ENCODE measurements at places on chromosomes 11 and 22.

GRCh38 chr11:130162733-130163132 is 3.2 kb downstream of the ST14 start:
- no peak for DNase-seq

GRCh38 chr11:83583757-83584366 is 297.7 kb upstream of the CCDC90B start:
- peak; percentile 24 for DNase-seq

DNA sequence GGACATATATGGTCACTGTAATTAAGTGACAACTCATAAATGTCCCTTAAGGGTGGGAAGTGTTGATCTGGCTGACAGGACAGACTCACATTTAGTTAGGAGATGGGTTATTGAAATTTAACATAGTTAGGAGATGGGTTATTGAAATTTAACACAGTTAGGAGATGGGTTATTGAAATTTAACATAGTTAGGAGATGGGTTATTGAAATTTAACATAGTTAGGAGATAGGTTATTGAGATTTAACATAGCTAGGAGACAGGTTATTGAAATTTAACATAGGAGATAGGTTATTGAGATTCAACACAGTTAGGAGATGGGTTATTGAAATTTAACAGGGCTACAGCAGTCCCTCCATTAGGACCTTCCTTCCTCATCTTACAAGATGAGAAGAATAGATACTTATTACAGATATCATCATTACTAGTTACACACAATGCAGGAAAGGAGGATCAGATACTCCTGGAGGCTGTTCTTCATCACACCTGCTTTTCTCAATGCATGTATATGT is 98.5 kb downstream of the MTNR1B start:
- no peak for DNase-seq

DNA sequence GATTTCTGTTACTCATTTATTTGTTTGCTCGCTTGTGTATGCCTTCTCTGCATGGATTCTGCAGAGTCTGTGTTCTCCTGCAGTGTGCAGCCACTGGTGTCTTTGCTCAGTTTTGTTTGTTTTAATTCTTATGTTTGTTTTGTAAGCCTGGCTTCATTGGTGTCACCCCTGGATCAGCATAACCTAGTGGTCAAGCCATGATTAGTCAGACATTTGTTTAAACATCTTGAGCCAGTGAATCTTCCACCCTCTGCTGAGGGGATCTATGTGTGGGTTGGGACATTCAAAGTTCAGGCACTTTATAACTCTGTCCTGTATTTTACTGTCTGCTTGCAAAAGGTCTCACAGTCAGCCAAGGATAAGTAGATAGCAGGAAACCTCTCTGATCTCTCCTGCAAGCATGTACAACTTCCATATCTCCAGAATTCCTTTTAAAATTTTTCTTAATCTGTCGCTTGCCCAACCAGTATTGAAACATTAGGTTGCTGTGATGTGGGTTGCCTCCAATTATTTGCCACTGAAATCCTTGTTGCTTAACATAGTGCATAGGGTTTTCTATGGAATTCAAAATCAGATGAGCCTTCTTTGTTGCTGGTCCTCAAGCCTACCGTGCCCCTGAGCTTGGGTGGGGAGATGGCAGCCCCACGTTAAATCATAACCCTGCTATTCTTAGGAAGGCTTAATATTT is 86.8 kb downstream of the KCNQ1OT1 start:
- DNase-seq, result no peak

DNA sequence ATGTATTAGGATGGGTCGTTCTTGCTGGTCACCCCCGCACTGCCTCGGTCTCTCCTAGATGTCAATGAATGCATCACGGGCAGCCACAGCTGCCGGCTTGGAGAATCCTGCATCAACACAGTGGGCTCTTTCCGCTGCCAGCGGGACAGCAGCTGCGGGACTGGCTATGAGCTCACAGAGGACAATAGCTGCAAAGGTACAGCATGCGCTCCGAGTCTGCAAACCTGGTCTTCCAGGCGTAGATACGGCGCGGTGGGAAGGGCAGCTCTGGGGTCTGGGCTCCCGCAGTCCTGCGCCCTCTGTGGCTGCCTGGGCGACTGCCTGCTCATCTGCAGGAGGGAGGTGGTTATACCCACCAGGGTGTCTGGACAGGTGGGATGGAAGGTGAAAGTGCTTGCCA is 31.0 kb downstream of the FBLN1 start:
- DNase-seq, result no peak

GRCh38 chr11:130472434-130472961 is 24.1 kb downstream of the ADAMTS15 start:
- no peak for DNase-seq

DNA sequence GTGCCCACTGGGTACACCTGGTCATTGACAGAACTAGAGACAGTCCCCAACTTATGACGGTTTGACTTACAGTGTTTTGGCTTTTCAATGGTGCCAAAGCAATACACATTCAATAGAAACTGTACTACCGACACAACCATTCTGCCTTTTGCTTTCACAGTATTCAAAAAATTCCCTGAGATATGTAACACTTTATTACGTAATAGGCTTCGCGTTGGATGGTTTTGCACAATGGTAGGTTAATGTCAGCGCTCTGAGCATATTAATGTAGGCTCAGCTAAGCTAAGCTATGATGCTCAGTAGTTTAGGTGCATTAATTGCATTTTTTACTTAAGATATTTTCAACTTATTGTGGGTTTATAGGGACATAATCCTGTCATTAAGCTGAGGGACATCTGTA is 105.1 kb upstream of the B3GAT1 start:
- no peak for DNase-seq

- DNase-seq, result no peak
These were observed 647 bp upstream of the SEC14L6 start for GRCh38 chr22:30547188-30547587.

DNA sequence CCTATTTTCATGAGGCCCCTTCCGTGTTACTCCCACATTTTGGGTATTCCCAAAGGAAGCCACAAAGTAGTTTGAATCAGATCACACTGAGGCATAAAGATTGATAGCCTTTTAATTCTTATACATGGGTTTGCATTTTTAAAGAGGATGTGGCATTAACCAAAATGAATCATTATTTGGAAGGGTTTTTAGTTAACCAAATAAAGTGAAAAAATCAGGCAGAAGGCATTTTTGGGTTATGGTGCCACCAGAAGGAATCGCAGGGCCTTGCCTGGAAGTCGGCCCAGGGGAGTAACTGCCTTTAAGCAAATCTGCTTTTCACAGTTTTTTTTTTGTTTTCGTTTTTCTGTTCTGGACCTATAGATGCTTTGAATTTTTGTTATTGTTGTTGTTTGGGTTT is 55.4 kb downstream of the HSD17B12 start:
- DNase-seq, result peak; percentile 24

DNA sequence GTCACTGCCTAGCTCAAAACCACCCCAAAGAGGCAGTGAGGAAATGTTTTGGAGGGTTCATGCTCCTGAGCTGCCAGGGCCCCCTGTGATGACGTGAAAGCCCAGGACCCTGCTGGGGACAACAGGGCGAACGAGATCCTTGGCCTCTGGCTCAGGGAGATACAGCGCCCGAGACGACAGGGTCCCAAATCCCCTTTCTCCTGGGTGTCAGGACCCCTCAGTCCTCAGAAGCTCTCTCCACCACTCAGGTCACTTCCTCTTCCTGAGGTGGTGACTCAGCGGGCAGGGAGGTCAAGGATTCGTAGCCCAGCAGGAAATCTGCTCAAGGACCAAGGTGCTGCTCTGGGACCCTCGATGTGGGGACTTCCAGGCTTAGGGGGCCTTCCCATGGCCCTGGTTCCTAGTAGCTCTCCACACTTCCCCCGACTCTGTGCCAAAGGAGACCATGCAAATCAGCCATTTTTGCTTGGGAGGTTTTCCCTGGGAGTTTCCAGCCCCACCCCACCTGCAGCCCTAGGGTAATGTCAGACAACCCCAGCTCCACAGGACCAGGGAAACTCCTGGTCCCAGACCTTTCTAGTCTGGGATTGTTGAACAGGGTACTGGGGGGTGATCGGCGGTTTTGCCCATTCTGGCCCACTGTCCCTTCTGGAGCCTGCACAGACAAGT is 12.8 kb downstream of the BCL9L start:
- no peak for DNase-seq

DNA sequence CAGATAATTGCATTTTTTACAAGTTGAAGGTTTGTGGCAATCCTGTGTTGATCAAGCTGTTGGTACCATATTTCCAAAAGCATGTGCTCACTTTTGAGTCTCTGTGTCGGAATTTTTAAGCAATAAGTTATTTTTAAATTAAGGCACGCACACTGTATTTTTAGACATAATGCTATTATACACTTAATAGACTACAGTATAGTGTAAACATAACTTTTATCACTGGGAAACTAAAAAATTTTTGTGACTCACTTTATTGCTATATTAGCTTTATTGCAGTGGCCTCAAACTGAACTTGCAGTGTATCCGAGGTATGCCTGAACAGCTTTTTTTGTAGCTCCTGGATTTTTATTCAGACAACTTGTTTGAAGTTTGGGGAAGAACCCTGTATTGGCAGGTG is 31.3 kb upstream of the RRM1 start:
- DNase-seq, result no peak

DNA sequence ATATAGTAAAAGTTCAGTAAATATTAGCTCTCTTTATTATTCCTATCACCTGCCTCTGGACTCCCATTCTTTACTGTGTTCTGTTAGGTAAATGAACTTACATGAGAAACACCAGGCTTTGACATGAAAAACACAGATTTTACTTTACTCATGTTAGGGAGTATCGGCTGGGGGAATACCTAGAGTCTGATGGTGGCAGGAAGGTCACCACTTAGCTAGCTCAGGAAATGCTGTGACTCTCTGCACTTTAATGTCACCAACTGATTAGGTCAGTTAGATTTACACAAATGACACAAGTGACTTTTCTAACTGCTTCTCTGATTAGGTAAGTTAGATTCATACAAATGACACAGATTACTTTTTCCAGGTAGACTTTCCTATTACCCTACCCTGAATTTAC is 225.1 kb downstream of the SWAP70 start:
- DNase-seq, result no peak

GRCh38 chr11:110160016-110160415 is 66.8 kb downstream of the ZC3H12C start:
- no peak for DNase-seq

GRCh38 chr11:121534131-121535093 is 81.6 kb upstream of the SORL1-AS1 start:
- DNase-seq, result no peak

DNA sequence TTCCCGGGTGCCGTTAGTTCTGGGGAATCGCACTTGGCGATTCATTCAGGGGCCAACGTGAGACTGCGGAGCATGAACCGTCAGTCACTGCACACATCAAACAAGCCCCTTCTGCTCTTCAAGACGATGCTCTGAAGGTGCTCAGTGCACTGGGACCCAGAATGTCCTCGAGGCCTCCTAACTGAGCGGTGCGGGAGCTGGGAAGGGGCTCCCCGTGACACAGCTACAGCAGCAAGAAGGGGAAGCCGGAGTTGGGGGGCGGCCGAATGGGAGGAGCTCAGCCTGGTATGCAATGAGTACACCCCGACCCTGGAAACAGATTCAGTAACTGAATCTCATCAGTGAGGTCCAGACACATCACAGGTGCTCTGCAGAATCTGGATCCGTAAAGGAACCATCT is 150.8 kb downstream of the SHANK2 start:
- DNase-seq, result no peak

DNA sequence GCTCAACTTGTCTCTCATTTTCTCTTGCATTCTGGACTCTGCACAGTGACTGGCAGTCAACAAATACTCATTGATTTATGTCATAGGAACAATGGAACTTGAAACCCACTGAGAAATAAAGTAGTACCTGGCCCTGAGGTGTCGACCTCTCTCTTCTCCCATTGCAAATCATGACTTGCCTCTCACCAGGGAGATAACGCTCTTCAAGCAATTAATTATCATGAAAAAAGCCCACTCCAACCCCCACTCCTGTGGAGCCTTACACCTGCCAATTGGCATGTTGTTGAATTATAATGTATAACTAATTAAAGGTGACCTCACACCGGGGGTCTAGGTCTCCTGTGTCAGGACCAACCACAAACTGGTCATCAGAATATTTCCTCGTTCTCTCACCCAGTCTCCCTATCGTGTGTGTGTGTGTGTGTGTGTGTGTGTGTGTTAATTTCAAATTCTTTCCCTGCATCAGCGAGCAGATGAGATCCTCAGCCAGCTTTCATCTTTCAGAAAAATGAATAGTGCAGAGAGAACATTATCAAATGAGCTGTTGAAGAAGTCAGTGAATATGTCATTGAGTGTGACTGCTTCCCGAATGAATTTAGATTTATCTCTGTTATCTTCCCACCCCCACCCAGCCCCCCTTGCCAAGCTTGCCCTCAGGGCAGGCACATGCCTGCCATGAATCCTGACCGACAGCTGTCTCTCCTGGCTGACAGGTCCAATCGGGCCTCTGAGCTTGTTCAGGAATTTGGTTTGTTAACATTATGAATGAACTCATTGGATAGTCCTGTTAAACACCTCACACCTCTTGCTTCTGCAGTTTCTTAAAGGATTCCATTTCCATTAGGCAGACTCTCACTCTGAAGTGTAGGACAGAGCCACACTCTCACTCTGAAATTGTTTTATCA is 357.4 kb downstream of the INSC start:
- no peak for DNase-seq

DNA sequence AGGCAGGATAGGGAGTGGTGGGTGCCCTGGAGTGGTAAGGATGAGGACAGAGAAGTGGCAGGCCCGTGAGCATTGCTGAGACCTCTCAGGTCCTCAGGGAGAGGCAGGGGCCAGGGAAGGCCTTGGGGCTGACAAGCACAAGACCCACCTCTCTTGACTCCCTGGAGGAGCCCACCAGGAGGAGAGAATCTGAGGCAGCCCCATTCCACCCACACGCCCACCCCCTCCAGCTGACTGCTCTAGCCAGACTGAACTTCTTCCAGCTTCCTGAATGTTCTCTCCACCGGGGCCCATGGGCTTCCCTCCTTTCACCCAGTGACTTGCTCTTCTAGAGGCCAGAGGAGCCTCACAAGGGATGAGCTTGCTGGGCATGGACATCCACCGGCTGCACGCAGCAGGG is 1403.0 kb downstream of the BRD1 start:
- DNase-seq, result no peak

DNA sequence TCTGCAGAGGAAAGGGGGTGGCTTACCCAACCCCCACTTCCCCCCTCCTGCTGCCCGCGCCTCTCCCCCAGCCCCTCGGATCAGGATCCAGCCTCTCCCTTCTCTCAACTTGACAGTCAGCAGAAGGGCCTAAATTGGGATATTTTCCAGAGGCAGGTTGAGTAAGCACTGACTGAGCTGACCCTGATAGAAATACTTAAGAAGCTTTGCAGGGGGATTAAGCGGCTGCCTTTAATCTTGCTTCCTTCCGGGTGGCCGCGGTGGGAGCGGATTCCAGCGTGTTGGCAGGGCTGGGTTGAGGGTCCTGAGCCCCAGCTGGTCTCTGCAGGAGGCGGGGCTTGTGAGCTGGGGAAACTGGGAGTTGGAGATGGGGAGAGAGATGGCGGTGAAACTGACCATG is 445.2 kb downstream of the NTM start:
- DNase-seq, result no peak

DNA sequence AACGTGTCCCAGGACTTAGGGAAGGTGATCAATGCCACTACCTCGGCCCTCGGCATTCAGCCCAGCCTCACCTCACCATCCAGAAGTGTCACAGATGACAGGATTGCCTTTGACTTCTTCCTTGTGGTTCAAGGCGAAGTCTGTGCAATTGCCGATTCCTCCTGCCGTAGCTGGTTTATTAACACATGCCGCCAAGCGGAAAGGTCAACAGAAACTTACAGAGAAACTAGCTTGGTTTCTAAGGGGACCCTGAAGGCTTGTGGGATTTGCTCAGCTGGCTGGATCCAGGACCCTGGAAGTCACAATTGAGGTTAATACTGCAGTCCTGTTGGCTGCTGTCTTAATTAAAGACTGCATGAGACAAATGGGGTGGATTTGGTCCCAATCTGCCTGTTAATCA is 65.6 kb downstream of the SHANK2 start:
- no peak for DNase-seq

- no peak for DNase-seq
These were observed 37.2 kb downstream of the PPP6R3 start for GRCh38 chr11:68497761-68498160.

Measured in AG04449 (cell line).